ENCODE measurements at places on chromosomes 7 and 10. TPM values are rescaled to one million over a fixed set of nuclear protein-coding genes. Genes with fewer than 3 reads are reported as not detected.
A peak's percentile ranks its signal among the peaks of the same experiment; 100 is the strongest.

- H3K4me1 ChIP-seq = no peaks in the 10 kb centered on the region
- H3K4me3 ChIP-seq = no peak overlapping the region
- no peaks in the 10 kb centered on the region for H3K27me3 ChIP-seq
- no peak for DNase-seq
- no peaks in the 10 kb centered on the region for H3K36me3 ChIP-seq
Observed at GRCh38 chr7:68009716-68010115, 1013.1 kb downstream of the TYW1 start.

DNA sequence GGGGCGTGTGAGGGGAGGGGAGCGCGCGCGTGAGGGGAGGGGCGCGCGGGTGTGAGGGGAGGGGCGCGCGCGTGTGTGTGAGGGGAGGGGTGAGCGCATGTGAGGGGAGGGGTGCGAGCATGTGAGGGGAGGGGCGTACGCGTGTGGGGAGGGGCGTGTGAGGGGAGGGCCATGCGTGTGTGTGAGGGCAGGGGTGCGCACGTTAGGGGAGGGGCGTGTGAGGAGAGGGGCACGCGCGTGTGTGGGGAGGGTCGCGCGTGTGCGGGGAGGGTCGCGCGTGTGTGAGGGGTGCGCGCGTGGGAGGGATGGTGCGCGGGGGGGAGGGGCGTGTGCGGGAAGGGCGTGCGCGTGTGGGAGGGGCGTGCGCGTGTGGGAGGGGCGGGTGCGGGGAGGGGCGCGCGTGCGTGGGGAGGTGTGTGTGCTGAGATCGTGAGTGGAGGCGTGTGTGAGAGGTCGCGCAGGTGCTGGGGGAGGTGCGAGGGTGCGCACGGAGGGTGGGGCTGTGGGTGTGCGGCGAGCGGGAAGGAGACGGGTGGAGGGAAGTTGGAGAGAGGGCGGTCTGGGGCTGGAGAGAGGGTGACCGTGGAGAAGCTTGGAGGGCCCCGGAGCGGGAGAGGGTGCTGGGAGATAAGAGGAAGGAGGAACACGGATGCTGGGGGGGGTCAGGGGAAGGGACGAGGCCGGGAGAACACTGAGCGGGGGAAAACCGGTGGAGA lies 19.7 kb downstream of the MXI1 start:
- H3K27ac ChIP-seq = peak overlapping the region; percentile 87
- peak; percentile 81 for DNase-seq
- H3K27me3 ChIP-seq = no peaks in the 10 kb centered on the region
- no peaks in the 10 kb centered on the region for H3K36me3 ChIP-seq

GRCh38 chr7:14888962-14889361 lies 13.6 kb downstream of the DGKB start:
- H3K36me3 ChIP-seq = no peaks in the 10 kb centered on the region
- no peak overlapping the region for H3K27ac ChIP-seq
- H3K4me1 ChIP-seq = no peaks in the 10 kb centered on the region
- no peak for DNase-seq
- no peaks in the 10 kb centered on the region for H3K27me3 ChIP-seq

GRCh38 chr10:93300288-93300917 lies 181.7 kb downstream of the MYOF start:
- DNase-seq = no peak
- no peaks in the 10 kb centered on the region for H3K4me1 ChIP-seq
- H3K27ac ChIP-seq = no peak overlapping the region
- no peak overlapping the region for H3K4me3 ChIP-seq
- H3K36me3 ChIP-seq = no peaks in the 10 kb centered on the region

DNA sequence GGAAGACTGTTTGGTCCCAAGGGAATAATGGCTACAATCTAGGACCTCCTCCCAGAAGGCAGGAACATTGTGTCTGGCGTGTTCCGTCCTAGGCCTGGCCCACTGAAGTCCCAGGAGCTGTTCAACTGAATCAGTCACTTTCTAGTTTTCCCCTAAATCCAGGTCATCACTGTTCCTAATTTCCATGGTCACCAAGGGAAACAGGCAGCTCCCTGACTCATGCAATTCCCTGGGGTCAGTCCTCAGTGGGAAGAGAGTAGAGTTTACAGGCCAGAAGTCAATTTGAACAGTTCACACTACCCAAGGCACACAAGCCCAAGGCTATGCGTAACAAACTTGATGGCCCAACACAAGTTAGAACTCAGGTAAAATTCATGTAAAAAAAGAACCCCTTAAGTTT lies 44.0 kb downstream of the CREB3L2 start:
- H3K4me3 ChIP-seq = no peak overlapping the region
- H3K4me1 ChIP-seq = peaks cover 32% of the 10 kb centered on the region
- DNase-seq = no peak
- peaks cover 2% of the 10 kb centered on the region for H3K36me3 ChIP-seq
- no peaks in the 10 kb centered on the region for H3K27me3 ChIP-seq
- no peak overlapping the region for H3K27ac ChIP-seq

GRCh38 chr10:129043691-129044090 lies 423.4 kb upstream of the MGMT start:
- H3K4me3 ChIP-seq = no peak overlapping the region
- no peak overlapping the region for H3K27ac ChIP-seq
- peaks cover 15% of the 10 kb centered on the region for H3K27me3 ChIP-seq
- DNase-seq = no peak
- H3K4me1 ChIP-seq = peaks cover 20% of the 10 kb centered on the region

GRCh38 chr7:84331616-84332015 lies 137.0 kb upstream of the SEMA3A start:
- no peaks in the 10 kb centered on the region for H3K4me1 ChIP-seq
- peaks cover 6% of the 10 kb centered on the region for H3K27me3 ChIP-seq
- no peak overlapping the region for H3K27ac ChIP-seq
- no peak overlapping the region for H3K4me3 ChIP-seq
- H3K36me3 ChIP-seq = no peaks in the 10 kb centered on the region

Gene PRLHR
- not detected for total RNA-seq

- peaks cover 10% of the 10 kb centered on the region for H3K36me3 ChIP-seq
- H3K4me3 ChIP-seq = peak overlapping the region; percentile 28
- no peaks in the 10 kb centered on the region for H3K27me3 ChIP-seq
Observed at GRCh38 chr10:32337350-32337749, 9.6 kb downstream of the EPC1 start.

DNA sequence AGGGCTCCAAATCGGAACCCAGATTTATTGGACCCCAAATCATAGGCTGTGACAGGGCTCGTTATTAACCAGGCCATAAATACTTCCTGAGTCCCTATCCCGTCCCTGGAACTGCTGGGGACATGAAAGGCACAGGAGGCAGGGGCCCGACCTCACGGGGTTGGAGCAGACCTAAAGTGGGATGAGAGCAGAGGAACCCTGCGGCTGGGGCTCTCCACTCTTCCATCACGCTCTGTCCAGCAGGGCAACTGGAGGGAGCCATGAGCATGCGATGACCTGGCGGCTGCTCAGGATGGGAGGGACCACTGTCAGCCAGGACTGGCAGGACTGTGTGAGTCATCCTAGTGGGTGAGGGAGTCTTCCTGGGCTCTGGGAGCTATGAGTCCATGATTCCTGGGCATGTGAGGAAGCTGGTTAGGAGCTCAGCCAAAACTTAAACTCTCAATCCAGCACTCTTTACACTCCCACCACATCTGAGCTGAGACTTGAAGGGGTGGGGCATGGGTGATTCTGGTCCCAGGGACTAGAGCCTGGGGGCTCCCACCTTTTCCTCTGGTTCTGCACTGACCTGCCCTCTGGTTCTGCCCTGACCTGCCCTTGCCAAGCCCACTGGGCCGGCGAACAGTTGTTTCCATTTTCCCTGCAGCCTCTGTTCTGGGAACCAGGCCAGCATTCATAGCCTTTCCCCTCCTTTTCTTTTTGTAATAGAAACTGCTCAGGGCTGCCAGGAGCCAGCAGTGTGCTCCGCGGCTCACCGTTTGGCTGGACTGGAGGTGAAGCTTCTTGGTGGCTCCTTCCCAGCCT lies 47.1 kb downstream of the SYPL1 start:
- no peak overlapping the region for H3K4me3 ChIP-seq
- H3K27ac ChIP-seq = no peak overlapping the region
- H3K36me3 ChIP-seq = no peaks in the 10 kb centered on the region
- no peaks in the 10 kb centered on the region for H3K27me3 ChIP-seq

Gene PTER
- total RNA-seq = 25.7 TPM

All from activated T-cell treated with anti-CD3 and anti-CD28 coated beads, Interleukin-2, amount 50 U/mL, for 72 hours (primary cell).